Right ventricle myocardium inferior (tissue), 1 donor: ENCODE measurements at places on chromosomes 7 and 10. TPM values are rescaled to one million over a fixed set of nuclear protein-coding genes. Genes with fewer than 3 reads are reported as not detected.

SPDYE2 gene
- not detected for total RNA-seq

DNA sequence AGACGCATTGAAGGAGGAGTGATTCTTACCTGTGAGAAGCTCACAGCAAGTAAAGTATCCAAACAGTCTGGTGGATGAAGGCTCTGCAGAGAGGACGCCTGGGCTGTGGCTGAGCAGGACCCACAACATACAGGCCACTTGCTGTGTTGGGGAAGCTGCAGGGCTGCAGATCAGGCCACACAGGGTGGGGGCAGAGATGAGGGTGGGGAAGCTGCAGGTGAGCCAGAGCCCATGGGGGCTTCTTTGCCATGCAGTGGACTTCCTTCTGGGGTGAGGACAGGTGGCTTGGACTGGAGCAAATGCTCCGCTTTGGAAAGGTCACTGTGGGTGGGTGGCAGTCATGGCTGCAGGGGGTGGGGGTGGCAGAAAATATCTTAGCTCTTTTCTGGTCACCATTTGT, 214.8 kb downstream of the GLRX3 start:
- no peak for DNase-seq

- DNase-seq, result no peak
Observed at GRCh38 chr10:126868371-126868770, 36.9 kb upstream of the DOCK1 start.

DNA sequence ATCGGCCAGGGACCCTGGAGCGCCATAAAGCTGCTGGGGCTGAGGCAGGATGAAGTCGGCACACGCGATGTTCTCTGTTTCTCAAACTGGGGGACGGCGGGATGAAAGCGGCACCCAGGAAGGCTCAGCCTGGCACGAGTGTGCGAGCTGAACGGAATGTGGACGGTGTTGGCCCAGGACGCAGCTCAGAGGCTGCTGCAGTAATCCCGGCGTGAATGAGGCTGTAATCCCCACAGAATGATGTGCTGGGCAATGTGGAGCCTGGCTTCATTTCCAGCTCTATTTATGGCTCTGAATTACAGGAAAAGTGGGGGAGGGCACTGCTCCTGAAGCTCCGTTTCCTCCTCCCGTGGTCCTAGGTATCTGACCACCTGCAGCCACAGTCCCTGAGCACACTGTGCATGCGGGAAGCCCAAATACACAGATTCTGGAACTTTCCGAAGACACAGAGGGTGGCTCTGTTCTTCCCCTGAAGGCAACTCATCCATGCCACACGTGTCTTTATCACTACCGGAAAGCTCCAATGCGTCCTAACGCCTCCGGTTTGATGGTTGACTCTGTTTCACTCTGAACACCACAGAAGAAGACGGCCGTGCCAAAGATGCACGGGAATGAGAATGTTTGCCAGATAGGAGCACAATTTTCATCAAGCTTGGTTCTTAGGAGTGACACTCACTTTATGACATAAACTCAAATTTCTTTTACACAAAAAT, 37.6 kb downstream of the KLF6 start:
- DNase-seq, result no peak

- no peak for DNase-seq
Observed at GRCh38 chr7:30700941-30701340, 18.7 kb upstream of the CRHR2 start.
